ENCODE measurements at places on chromosomes 13 and 19. TPM values are rescaled to one million over a fixed set of nuclear protein-coding genes. Genes with fewer than 3 reads are reported as not detected.

ZNF180 gene
- polyA plus RNA-seq, result 3.0 TPM

GPR183 gene
- polyA plus RNA-seq, result 142 TPM

RASAL3 gene
- 49.9 TPM for polyA plus RNA-seq

FXYD7 gene
- 4.5 TPM for polyA plus RNA-seq

CCL25 gene
- polyA plus RNA-seq, result not detected

NRTN gene
- polyA plus RNA-seq, result not detected

CGB1 gene
- not detected for polyA plus RNA-seq

PEAK3 gene
- polyA plus RNA-seq, result 0.52 TPM

SLC10A2 gene
- not detected for polyA plus RNA-seq

PSG1 gene
- not detected for polyA plus RNA-seq

FUT1 gene
- not detected for polyA plus RNA-seq
